ENCODE measurements at places on chromosomes 16 and 17. TPM values are rescaled to one million over a fixed set of nuclear protein-coding genes. Genes with fewer than 3 reads are reported as not detected.

Gene CLEC19A
- not detected for total RNA-seq

Gene MXRA7
- total RNA-seq = 250 TPM

Gene ABCC6
- 0.47 TPM for total RNA-seq

Gene TENT4B
- total RNA-seq = 13.1 TPM

Gene CHST6
- total RNA-seq = 1.9 TPM

Gene ZNF174
- total RNA-seq = 6.4 TPM

Gene TCAP
- total RNA-seq = 0.60 TPM

Gene PIK3R5
- total RNA-seq = 0.05 TPM

Gene EFNB3
- total RNA-seq = 0.14 TPM

Gene TEDC2
- total RNA-seq = 7.0 TPM

Gene DPEP3
- not detected for total RNA-seq

Gene CSH1
- total RNA-seq = not detected

Gene EME1
- 1.0 TPM for total RNA-seq

Gene KRT28
- total RNA-seq = not detected

Gene ANKFN1
- total RNA-seq = not detected

Gene PLD6
- total RNA-seq = 1.4 TPM

Gene CCL1
- total RNA-seq = not detected

Gene PAQR4
- total RNA-seq = 9.4 TPM

Gene GPR139
- total RNA-seq = not detected

Gene ENPP7
- total RNA-seq = not detected

Gene KCNH6
- total RNA-seq = 0.05 TPM

Gene CDK12
- 24.5 TPM for total RNA-seq

Gene ITGAX
- total RNA-seq = 0.34 TPM

Gene KRTAP4-4
- not detected for total RNA-seq

Gene SF3B3
- 148 TPM for total RNA-seq

Gene GP2
- not detected for total RNA-seq

Gene KRT35
- not detected for total RNA-seq

Gene CCL4L2
- not detected for total RNA-seq

Gene NECAB2
- total RNA-seq = not detected

Gene HOXB3
- 11.9 TPM for total RNA-seq

Gene G6PC1
- not detected for total RNA-seq

Gene SYT17
- 2.2 TPM for total RNA-seq

Gene PRR15L
- total RNA-seq = not detected

Gene SYNGR3
- 2.4 TPM for total RNA-seq

Gene EMP2
- 43.7 TPM for total RNA-seq

Gene PRAC2
- total RNA-seq = not detected

Gene TMEM92
- 0.17 TPM for total RNA-seq

Gene TNFRSF17
- not detected for total RNA-seq

Gene SLC5A2
- total RNA-seq = not detected

Gene CHTF18
- 20.1 TPM for total RNA-seq

Gene GDPD3
- total RNA-seq = 1.1 TPM

Gene TMEM100
- total RNA-seq = 8.0 TPM

Gene OR3A3
- total RNA-seq = not detected

Gene PMFBP1
- not detected for total RNA-seq

Gene CHAD
- not detected for total RNA-seq

Gene LRRC59
- total RNA-seq = 118 TPM

Gene EVI2A
- total RNA-seq = not detected

Gene CFAP119
- 1.2 TPM for total RNA-seq

Gene PROCA1
- total RNA-seq = 0.56 TPM

Gene CDH15
- total RNA-seq = not detected

Gene KRTAP2-2
- total RNA-seq = not detected

Gene CCL16
- 0.68 TPM for total RNA-seq
